ENCODE measurements at places on chromosomes 6 and 20.

GRCh38 chr20:9551808-9552550 is 37.6 kb downstream of the LAMP5 start:
- DNase-seq: no peak

GRCh38 chr6:16438718-16439591 is 200.6 kb downstream of the GMPR start:
- DNase-seq: no peak

GRCh38 chr20:24064092-24064491 is 75.5 kb upstream of the GGTLC1 start:
- no peak for DNase-seq

- DNase-seq: no peak
Observed at GRCh38 chr20:48823960-48824498, 3.8 kb downstream of the PREX1 start.

DNA sequence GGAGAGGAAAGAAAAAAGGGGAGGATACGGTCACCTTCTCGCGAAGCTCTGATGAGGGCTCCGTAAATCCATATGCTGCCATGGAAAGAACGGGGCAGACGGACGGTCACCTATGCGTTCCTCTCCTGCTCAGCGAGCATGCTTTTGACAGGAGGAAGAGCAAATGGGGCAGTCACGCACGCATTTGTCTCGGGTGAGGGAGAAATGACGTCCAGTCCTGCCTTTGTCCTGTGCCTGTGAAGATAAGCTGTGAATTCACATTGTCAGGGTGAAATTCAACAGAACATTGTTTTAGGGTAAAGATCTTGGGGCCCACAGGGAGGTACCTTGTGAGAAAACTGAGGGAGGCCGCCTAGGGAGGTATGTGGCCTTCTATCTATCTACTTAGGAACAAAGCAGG is 83.8 kb downstream of the IRF4 start:
- DNase-seq: no peak

Measured in left renal cortex interstitium (tissue), 4 donors.